ENCODE measurements at places on chromosomes 3 and 15.

DNA sequence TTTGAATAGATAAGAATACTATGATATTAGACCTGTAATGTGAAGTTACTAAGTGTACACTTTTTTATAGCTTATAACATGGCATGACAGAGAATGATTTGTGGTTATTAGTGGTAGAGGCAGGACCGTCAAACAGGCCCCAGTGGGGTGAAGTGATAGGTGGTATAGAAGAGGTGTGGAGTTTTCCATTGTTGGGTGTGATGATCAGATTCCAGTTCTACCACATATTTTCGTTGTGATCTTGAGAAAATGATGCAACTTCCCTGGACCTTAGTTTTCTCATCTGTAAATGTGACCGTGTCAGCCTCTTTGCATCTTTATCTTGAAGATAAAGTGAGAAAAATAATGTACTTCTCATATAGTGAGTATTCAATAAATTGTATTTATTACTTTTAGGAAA lies 30.3 kb upstream of the UTS2B start:
- no peak for DNase-seq

- DNase-seq = no peak
These were observed 502.7 kb downstream of the SOX2 start for GRCh38 chr3:182214416-182214815.

GRCh38 chr3:59575113-59576001 lies 525.5 kb upstream of the CFAP20DC start:
- peak; percentile 86 for DNase-seq

DNA sequence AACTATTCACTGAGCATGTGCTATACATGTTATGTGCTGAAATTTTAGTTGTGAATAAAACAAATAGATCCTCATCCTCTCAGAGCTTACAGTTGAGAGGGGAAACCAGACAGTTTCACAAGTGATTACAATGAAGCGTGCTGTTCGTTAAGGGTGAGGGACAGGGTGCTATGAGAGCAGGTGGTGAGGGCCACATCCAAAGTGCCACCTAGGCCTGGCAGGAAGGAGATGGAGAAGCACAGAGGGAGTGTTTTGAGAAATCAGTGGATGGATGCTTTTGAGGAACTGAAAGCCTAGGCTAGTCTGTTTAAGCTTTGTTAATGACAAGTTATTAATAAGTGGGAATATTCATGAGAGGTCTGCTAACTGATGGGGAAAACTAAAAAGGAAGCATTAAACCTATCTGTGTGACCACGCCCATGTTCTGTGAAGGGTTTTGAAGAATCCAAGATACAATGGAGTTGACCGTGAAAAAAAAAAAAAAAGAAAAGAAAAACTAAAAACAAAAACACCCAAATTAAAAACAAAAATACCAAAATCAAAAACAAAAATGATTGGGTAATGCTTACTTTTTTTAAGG lies 7.3 kb downstream of the MCTP2 start:
- DNase-seq = no peak

DNA sequence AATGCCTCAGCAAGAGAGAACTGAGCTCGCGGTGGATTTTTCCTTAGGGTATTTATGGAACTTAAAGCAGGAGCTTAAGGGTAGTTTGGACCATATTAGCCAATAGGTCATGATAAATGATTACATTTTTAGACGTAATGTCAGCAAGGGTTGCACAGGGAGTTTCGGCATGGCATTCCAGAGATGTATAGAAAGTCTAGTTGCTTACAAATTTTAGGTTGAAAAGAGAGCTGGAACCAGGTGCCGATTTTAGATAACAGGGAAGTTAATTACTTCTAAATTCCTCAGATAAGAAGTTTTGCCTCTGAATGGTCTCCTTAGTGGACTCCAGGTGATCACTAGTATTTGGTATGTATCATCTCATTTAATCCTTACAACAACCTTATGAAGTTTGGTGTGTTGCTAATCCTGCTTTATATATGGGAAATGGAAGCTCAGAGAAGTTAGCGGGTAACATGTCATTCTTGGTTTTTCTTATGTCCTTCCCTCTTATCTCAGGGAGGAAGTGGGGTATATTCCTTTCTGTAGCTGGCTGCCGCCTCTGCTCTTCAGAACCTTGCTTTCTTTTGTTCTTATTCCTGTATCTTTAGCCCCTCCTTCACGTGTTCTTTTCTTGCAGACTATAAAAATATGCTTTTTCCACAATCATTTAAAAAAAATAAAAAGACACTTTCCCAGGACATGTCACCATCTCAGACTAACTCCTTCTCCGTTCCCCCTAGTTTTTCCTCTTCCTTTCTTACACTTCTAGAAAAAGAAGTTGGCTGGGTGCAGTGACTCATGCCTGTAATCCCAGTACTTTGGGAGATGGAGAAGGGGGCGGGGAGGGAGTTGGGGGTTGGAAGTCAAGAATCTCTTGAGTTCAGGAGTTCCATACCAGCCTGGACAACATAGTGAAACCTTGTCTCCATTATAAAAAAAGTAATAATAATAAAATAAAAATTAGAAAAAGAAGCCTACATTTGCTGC lies 25.7 kb downstream of the IQGAP1 start:
- DNase-seq = peak; percentile 63

- no peak for DNase-seq
These were observed 255.7 kb upstream of the GRM7 start for GRCh38 chr3:6605227-6605626.

GRCh38 chr3:130974201-130974600 lies 52.4 kb downstream of the ASTE1 start:
- DNase-seq = no peak

- no peak for DNase-seq
These were observed 3.5 kb downstream of the DRD3 start for GRCh38 chr3:114175204-114175987.

- DNase-seq = peak; percentile 56
These were observed 17.4 kb downstream of the KAT2B start for GRCh38 chr3:20057612-20058180.

- DNase-seq = no peak
These were observed 25.8 kb downstream of the P2RY1 start for GRCh38 chr3:152860736-152861135.

- no peak for DNase-seq
These were observed 24.1 kb downstream of the FBLN2 start for GRCh38 chr3:13572926-13573623.

DNA sequence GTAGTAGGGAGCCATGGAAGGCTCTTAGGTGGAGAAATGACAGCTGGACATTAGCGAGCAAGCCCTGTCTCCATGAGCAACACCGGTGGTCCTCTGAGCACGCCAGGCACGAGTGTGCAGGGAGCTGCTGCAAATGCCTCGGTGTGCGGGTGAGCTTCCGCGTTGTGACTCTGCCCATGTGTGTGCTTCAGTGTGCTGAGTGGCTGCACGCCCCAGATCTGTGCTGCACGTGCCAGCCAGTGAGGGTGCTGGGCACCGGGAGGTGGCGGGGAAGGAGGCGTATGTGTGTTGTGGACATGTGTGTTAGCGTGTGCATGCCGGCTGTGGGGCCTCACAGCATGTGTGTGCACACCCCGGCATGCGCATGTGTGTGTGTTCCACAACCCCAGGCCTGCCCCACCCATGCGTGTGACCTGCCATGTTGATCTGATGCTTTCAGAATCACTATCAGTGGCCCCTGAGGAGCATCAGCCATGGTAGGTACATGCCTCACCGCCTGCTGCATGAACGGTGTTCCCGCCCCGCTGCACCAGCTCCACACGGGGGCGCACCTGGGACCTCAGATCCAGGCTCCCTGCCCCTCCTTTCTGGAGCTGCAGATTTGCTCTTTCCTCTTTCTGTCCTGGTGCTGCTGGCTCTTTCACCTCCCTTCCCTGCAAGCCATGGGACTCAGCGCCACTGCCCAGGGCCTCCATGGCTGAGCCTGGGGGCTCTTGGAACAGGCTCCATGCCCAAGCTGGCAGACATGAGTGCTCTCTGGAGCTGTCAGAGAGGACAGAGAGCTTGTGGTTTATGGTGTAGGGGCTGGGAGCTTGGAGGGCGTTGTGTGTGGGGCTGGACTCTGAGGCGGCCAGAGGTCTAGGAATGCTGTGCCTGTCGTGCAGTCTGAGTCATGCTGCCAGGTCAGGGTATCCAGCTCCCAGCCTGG lies 169.4 kb downstream of the TBC1D2B start:
- DNase-seq = peak; percentile 81

- DNase-seq = peak; percentile 69
These were observed 55.7 kb downstream of the RLBP1 start for GRCh38 chr15:89165677-89166076.

DNA sequence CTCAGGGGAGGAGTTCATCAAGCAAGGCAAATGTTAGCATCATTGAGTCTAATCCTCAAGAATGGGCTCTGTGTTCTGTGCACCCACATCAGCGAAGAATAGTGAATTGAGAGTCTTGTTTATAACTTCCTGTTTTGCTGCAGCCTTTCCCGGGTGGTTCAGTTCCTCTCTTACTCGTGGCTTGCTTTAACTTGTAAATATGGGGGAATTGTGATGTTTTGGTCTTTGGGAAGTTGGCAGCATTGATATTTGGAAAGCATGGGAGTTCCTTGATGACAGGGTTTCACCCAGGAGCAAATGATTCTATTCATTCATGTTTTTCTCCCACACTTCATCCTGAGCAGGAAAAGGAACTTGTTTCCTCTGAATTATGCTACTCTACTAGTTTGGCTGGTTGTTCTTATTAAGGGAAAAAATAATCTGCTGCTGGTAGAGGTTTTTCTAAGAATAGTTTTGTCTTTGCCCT lies 40.4 kb downstream of the GPD1L start:
- no peak for DNase-seq

DNA sequence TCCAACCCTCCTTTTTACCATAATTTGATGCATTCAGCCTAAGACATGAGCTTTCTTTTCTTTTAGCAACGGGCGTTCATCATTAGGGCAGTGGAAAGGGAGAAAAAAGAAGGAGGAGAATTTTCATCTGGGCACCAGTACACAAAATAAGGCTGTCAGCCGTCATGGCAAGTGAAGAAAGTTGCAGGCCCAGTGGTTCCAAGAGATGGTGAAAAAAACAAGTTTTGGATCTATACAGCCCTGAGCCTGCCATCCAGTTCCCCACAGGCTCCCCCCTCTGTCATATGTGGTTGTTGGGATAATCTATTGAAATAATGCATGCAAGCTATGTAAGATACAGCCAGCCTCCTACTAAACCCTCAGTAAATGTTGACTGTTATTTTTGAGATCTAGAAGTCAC lies 500.6 kb upstream of the PROK2 start:
- DNase-seq = no peak

DNA sequence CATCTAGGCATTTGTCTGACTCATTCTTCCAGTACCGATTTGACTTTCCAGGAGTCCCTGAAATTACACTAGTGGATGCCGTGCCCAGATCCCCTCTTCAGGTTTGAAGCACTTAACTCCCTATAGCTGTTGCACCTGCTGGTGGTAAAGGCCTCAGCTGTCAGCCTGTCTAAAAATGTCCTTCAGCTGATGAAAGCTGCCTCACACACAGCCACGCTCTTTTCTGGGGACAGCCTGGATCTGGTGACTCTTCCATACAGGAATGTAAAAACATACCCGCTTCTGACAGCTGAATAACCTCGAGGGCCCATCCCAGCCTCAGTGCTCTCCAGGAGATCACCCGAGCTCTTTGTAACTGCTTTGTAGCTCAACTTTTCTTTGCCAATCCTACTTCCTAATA lies 534.1 kb upstream of the GRM7 start:
- no peak for DNase-seq

DNA sequence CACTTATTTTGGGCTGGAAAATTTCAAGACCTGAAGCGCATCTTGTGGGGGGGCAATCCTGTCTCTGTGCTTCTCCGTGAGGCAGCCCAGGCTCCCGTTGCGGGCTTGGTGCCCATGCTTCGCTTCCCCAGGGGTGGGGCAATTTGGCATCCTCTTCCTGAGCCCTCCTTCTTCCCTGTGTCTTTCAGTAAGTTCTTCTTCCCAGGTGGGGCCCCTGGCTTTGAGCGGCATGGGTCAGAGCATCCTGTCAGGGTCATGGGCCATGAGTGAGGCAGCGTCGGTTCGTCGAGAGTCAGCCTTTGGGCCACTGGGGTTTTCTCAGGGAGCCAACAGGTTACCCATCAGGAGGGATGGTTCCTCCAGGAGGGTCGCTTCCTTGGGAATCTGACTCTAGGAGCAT lies 200.7 kb downstream of the UBE3A start:
- DNase-seq = no peak

- no peak for DNase-seq
These were observed 1371.6 kb downstream of the NSUN3 start for GRCh38 chr3:95434491-95434890.

- DNase-seq = peak; percentile 19
These were observed 151.9 kb upstream of the LINGO1 start for GRCh38 chr15:77784361-77785292.

DNA sequence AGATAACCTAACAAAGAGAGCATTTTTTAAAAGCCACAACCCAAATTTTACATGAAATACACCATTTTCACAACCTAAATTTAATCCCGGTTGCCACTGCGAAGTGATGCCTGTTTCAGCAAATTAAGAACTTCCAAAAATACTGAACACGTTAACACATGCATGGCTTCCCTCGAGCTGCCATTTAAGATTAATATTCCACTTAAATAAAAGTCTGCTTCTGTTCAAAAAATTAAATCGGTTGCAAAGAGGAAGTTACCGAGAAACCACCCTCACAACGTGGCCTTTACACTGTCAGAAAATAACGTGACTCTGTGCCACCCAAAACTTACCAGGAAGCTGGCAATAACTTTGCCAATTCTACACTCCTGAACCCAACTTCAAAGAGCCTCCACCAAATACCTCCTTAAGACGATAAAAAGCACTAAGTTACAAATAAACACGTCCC lies 1.2 kb downstream of the TBL1XR1 start:
- peak; percentile 34 for DNase-seq

- DNase-seq = peak; percentile 82
These were observed 164.3 kb upstream of the IL12A start for GRCh38 chr3:159824333-159824732.

DNA sequence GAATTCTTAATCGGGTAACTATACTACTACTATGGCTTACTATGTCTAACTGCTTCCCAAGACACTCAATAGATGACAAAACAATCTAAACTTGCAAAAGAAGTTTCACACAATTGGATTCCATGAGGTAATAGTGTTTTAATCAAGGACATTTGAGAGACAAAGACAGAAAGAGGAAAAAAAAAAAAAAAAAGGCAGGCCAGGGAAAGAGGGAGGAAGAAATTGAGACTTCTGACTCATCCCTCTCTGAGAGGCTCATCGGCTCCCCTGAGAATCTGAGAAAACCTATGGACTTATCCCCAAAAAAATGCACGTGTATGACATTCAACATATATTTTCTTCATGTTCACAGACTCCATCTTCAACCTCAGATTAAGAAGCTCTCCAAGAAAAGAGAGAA lies 61.0 kb downstream of the SCAPER start:
- DNase-seq = peak; percentile 15

- DNase-seq = no peak
These were observed 10.3 kb downstream of the CORO2B start for GRCh38 chr15:68589053-68589452.
